Upper lobe of right lung (tissue), 1 donor: ENCODE measurements at places on chromosomes 2 and 18. TPM values are rescaled to one million over a fixed set of nuclear protein-coding genes. Genes with fewer than 3 reads are reported as not detected.
A peak's percentile ranks its signal among the peaks of the same experiment; 100 is the strongest.

- peak; percentile 96 for DNase-seq
Observed at GRCh38 chr18:3451183-3451988, 1.4 kb downstream of the TGIF1 start.

DNA sequence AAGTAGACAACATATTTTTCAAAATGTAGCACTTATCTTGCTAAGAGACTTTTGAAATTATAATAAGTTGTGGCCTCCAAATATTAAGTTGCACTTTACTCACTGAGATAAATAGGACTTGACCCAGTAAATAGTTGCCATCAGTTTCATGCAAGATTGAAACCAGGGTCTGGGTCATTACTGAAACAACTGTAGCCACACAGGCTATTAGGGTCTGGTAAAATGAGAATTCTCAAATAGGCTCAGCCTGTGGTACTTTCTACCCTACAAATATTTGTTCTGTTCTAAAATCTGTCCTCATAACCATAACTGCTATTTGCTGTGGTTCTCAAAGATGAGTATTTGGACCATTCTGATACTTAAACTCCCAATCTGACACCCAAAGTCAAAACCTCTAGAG, 115.4 kb upstream of the STK17B start:
- no peak for DNase-seq

- no peak for DNase-seq
Observed at GRCh38 chr18:8801263-8801901, 96.0 kb downstream of the MTCL1 start.

GRCh38 chr2:88624477-88624876, 2.8 kb downstream of the EIF2AK3 start:
- DNase-seq: no peak

CRYGC gene
- not detected for total RNA-seq

CRYGD gene
- not detected for total RNA-seq

DUSP28 gene
- total RNA-seq: 5.3 TPM

SULT1C4 gene
- total RNA-seq: 11.6 TPM

AQP12B gene
- not detected for total RNA-seq

- DNase-seq: no peak
Observed at GRCh38 chr2:14927021-14927564, 294.6 kb downstream of the LRATD1 start.

TUBA4A gene
- total RNA-seq: 45.4 TPM

- no peak for DNase-seq
Observed at GRCh38 chr2:19124135-19124534, 234.3 kb downstream of the OSR1 start.

DNA sequence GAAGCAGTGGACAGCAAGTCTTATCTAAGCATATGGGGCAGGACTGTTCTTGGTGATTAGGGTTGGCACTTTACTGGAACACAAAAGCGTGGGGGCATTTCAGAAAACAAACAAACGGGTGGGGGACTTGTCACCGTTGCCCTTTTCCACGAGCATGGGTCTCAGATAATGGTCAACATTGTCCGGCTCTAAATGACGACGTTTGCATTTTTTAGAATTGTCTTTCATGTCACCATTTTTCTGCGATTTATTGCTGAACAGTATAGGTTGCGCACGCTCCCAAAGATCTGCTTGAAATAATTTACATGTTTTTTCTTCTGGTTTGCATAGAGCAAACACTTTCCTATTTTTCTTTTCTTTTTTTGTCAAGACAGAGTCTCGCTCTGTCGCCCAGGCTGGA, 46.6 kb upstream of the TBC1D8 start:
- DNase-seq: no peak

DNA sequence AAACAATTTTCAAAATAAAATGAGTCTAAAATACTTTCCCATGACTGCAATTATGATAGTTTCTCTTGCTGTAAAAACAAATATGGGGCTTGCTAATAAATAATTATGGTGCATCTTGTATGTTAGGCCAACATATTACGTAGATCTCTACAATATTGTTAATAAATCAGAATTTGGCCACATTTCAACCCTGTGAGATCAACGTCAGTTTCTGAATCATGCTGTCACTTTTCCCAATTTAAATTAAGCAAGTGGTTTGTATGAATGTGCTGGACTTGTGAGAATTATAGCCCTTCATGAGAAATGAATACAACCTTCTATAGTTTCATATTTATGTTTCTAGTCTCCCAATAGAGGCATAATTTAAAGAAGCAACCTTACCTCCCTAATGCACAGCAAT, 808.9 kb downstream of the SUCLG1 start:
- no peak for DNase-seq

DNA sequence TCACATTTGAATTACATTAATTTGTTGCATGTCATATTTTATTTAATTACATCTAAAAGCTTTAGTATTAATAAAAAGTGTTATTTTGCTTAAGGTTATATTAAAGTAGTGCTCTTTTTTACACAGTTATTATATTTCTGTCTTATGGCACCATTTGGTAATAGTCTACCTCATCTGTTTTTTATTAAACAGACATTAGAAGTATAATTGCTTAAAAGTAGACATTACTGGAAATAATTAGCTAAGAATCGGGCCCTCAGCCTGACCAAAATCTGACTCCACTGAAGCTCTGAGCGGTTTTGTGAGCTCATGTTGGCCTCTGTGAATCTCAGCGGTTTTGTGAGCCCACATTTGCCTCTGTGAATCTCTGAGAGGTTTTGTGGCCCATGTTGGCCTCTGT, 102.5 kb upstream of the SNTG2 start:
- no peak for DNase-seq

DNA sequence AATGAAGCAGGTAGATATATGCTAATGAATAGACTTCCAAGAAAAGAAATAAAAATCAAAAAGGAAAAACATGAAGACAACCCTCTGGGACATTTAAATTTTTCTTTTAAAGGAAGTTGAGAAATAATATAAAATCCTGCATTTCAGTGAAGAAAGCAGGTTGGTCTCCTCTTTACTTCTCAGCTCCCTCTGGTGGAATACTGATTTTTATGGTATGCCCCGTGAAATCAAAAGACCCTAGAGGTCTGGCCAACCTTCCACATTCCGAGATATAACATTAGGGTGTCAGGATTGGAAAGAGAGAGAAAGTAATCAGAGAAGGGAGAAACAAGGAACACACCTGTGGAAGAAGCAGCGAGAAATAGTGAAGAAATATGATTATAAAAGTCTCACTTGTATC, 72.7 kb downstream of the DNER start:
- DNase-seq: no peak
